Cardiac ventricle fibroblast (primary cell): ENCODE measurements at places on chromosomes 11 and 22. TPM values are rescaled to one million over a fixed set of nuclear protein-coding genes. Genes with fewer than 3 reads are reported as not detected.

CARD18 gene
- total RNA-seq = not detected in 2 replicates

BAIAP2L2 gene
- 3.1 and 3.4 TPM in 2 replicates for total RNA-seq

OR52L1 gene
- not detected in 2 replicates for total RNA-seq

RAG2 gene
- total RNA-seq = not detected in 2 replicates

BEST1 gene
- total RNA-seq = 1.2 and 2.5 TPM in 2 replicates

VWCE gene
- total RNA-seq = 16.8 and 19.4 TPM in 2 replicates

OR4C16 gene
- total RNA-seq = not detected in 2 replicates

KCNQ1 gene
- total RNA-seq = 0.10 and 0.25 TPM in 2 replicates

ANKK1 gene
- not detected in 2 replicates for total RNA-seq

OR52N4 gene
- not detected in 2 replicates for total RNA-seq

TUBA8 gene
- total RNA-seq = 0.12 and 0.29 TPM in 2 replicates

CHADL gene
- 0.12 and 0.83 TPM in 2 replicates for total RNA-seq

CASP5 gene
- not detected in 2 replicates for total RNA-seq

SMC1B gene
- total RNA-seq = not detected in 2 replicates

GUCY1A2 gene
- total RNA-seq = 0.25 and 0.64 TPM in 2 replicates

CHCHD10 gene
- total RNA-seq = 0.29 TPM in 1 of 2 replicates, not detected in the other

RFPL2 gene
- total RNA-seq = not detected in 2 replicates

FAT3 gene
- 0.05 and 0.06 TPM in 2 replicates for total RNA-seq

CYTH4 gene
- 0.06 TPM in 1 of 2 replicates, not detected in the other for total RNA-seq

FJX1 gene
- 28.5 and 38.4 TPM in 2 replicates for total RNA-seq

BTBD18 gene
- total RNA-seq = not detected in 2 replicates

LRRC56 gene
- total RNA-seq = 0.49 and 0.75 TPM in 2 replicates

NEAT1 gene
- total RNA-seq = 105 and 106 TPM in 2 replicates

LDLRAD3 gene
- total RNA-seq = 26.8 and 34.0 TPM in 2 replicates

CDC42EP2 gene
- total RNA-seq = 26.9 and 27.3 TPM in 2 replicates
